Activated CD4-positive, alpha-beta T cell treated with anti-CD3 and anti-CD28 coated beads, Interleukin-2, amount 50 U/mL, for 1 hour (primary cell): ENCODE measurements at places on chromosomes 4 and X.
A peak's percentile ranks its signal among the peaks of the same experiment; 100 is the strongest.

DNA sequence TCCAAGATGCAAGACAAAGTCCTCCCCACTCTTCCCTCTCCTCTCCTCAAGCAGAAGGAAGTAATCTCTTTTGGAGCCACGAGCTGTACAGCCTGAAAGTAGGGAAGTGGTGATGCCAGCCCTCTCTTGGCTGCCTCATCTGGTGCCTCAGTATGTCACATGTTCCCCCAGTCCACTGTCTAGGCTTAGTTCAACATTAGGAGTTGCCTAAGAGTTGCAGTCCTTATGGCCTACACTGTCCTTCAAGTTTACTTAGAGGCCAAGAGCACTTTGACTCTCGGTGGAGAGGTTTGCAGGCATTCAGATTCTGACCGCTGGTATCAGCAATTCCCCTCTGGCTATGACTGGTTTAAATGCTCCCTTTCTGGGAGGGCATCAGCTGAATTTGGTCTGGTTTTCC is 735.6 kb downstream of the GLUD2 start:
- no peak for DNase-seq

DNA sequence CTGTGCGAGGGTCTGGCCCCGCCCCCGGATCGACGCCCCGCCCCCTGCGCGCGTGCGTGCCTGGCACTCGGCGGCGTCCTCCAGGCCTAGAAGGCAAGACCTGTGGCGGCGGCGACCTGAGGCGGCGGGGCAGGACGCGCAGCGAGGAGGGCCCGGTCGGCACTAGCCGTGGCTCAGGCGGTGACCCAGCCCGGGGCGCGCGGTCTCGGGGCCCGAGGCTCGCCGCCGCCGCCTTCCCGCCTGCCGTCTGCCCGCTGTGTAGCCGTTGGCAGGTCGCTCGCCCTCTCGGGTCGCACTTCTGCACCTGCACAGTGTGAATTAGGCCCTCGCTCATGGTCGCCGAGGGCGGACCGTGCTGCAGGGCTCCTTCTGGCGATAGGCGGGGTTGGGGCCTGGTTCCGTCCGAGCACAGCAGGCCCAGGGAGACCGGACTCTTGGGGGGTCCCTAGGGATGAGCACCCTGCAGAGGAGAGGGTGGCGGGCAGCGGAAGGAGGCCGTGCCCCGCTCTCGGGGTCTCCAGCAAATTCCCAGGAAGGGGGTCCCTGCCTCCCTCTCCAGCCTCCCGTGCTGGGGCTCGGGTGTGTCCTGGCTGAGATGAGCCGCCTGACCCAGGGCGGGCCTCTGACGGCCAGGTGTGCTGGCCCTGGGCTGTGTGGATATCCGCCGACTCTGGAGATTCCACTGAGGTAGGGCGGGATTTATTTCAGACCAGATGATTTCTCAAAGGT is 557 bp upstream of the FAM53A start:
- peak; percentile 93 for DNase-seq

- no peak for DNase-seq
Measured at GRCh38 chr4:110195561-110196205, 2.7 kb downstream of the ELOVL6 start.

GRCh38 chr4:3287271-3287971 is 5.4 kb upstream of the RGS12 start:
- DNase-seq, result no peak

- DNase-seq, result no peak
Measured at GRCh38 chr4:154341448-154341847, 150.2 kb downstream of the DCHS2 start.

- DNase-seq, result no peak
Measured at GRCh38 chrX:38754818-38755718, 46.2 kb upstream of the MID1IP1 start.

GRCh38 chr4:169557061-169557636 is 55.2 kb downstream of the NEK1 start:
- DNase-seq, result no peak

- DNase-seq, result no peak
Measured at GRCh38 chr4:141922236-141922635, 285.9 kb downstream of the IL15 start.

DNA sequence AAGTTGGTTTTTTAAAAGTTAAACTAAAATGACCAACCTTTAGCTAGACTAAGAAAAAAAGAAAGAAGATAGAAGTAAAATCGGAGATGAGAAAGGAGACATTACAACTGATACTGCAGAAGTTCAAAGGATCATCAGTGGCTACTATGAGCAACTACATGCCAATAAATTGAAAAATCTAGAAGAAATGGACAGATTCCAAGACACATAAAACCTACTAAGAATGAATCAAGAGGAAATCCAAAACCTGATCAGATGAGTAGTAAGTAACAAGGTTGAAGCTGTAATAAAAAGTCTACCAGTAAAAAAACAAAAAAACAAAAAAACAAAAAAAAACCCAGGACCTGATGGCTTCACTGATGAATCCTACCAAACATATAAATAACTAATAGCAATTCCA is 16.1 kb downstream of the IQCM start:
- DNase-seq, result no peak

- no peak for DNase-seq
Measured at GRCh38 chr4:114547340-114548134, 51.1 kb upstream of the UGT8 start.

DNA sequence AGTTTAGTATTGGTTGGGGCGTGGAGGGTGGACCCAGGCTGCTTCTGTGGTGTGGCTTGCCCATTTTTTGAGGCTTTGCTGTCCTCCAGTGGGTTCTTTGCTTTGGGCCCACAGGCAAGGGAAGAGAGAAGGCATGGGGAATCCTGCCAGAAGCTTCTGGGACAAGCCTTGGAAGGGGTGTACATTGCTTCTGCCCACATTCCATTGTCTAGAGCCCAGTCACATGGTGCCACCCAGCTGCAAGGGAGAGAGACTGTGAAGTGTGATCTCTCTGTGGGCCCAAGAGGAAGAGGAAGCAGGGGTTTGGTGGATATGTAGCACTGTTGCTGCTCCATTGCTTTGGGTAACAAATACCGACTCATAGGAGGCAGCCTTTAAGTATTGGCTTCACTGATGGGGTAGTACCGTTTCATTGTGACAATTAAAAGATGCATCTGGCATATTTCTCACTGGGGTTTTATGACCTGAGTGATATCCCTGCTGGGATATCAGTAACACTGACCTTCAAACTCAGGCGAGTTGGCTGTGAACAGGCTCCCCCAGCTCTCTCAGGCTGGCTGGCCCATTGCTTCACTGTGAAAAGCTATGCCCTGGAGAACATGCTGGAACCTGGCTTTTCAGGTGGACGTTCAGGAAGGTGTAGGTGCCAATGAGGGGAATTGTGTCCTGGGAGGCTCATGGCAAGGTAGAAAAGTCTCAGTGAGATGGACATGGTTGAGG is 85.9 kb downstream of the CLDN34 start:
- DNase-seq, result no peak

DNA sequence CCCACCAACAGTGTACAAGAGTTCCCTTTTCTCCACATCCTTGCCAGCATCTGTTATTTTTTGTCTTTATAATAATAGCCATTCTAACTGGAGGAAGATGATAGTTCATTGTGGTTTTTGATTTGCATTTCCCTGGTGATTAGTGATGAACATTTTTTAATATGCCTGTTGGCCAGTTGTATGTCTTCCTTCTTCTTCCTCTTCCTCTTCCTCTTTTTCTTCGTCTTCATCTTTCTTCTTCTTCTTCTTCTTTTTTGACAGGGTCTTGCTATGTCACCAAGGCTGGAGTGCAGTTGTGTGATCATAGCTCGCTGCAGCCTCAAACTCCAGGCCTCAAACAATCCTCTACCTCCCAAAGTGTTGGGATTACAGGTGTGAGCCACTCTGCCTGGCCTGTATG is 87.4 kb downstream of the CCDC160 start:
- DNase-seq, result no peak

DNA sequence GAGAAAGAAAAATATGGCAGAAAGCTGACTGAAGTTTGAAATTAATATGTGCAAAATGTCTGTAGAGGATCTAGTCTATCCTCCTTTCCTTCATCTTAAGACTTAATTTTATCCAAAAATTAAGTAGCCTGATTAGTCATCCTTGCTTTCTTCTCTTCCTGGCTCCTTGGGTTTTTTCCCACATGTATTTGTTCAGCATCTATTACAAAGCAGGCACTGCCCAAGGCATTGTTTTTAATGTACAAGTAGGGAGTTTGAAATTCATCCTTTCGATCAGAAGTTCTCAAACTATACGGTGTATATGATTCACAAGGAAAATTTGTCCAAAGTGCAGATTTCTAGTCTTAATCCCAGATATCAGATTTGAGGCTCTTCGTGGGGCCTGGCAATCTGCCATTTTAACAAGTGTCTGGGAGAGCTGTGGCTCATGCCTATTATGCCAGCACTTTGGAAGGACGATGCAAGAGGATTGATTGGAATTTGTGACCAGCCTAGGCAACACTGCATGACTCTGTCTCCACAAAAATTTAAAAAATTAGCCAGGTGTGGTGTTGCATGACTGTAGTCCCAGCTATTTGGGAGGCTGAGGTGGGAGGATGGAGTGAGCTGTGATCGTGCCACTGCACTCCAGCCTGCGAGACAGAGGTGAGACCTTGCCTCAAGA is 19.4 kb upstream of the YTHDC1 start:
- DNase-seq, result no peak

- DNase-seq, result no peak
Measured at GRCh38 chrX:733961-734360, 103.4 kb downstream of the SHOX start.

GRCh38 chr4:154390324-154390723 is 101.3 kb downstream of the DCHS2 start:
- no peak for DNase-seq

DNA sequence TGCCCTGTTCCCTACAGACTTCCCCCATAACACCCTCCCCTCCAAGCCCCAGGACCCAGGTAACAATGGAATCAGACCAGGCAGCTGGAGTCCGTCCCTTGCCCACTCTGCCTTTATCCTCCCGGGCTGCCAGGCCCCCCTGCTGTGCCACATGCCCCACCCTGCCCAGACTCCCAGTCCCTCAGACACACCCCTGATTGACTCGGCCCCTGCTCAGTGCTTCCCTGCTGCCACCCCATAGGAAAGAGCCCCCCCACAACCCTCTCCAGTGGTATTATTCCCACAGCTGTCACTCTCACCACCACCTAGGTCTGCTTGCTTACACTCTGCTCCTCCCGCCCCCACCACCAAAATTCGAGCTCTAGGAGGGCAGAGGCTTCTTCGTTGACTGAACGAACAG is 4.7 kb upstream of the NAA10 start:
- no peak for DNase-seq

- no peak for DNase-seq
Measured at GRCh38 chr4:76624931-76625715, 190.1 kb downstream of the SHROOM3 start.
